ENCODE measurements at places on chromosomes 12 and 14.

DNA sequence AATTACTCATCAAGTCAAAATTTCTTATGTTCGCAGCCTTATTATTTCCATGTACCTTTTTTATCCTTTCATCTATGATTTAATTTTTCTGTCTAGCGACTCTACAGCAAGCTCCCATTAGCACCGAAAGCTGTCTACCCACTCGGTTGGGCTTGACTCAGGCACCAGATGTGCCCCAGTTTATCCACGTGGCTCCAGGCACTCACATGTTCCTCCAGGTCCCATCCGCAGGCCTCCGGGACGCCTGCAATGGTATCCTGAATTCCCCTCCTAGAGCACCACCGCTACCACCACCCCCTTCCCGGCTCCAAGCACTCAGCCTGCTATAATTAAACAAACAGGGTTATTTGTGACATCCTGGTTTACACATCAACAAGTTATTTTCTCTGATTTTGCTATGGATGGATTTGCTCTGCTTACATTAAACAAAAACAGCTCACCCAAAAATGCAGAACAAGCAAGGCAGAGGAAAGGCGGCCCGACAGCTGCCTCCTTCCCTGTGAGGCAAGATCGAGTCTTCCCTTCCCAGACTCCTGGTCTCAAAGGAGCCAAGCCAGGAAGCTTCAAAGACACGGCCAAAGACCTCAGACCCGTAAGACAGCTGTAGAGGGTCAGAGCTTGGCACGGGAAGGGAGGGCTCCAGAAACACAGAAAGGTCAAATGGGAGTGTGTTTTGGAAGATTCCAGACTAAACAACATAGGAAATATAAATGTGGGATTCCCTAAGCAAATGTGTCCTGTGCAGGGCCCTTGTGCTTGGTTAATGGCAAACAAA lies 253.8 kb downstream of the TTC8 start:
- no peak for DNase-seq

- DNase-seq: no peak
These were observed 18.5 kb upstream of the PCNX1 start for GRCh38 chr14:70888681-70889175.

GRCh38 chr12:112627851-112628250 lies 163.7 kb upstream of the RPH3A start:
- no peak for DNase-seq

DNA sequence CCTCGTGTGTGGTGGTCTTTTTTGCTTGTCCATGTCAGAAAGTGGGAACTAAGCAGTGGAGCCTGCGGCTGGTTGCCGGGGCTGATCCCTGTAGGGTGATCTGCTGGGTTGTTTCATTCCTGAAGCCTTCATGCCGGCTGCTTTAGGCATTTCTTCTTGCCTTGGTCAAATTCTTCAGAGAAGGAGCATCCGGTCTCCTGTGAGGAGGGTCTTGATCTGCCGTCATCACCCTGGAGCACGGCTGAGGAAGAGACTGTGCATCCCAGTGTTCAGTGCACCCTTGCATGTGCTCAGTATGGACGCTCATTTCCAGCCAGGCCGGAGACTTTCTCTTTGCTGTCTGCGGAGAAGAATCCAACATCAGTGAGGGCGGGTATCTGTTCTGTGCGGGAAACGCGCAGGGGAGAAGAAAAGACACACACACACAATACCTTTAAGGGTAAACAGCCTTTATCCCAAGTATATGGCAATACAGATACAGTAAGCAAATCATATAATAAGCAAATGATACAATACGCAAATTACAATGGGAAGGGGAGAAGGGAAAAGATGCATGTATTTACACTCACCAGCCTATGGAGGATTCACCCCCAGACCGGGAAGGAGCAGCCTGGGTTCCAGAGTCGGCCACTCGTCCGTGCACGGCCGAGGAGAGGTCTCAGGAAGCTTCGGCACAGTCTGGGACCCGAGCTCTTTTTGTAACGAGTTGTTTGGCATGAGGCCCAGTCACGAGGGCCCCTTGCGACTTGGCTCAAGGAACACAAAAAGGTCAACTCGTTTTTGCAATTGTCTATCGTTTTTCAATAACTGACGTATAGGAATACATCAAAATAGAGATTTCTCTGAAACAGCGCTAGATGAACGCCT lies 1366.8 kb upstream of the TMEM132C start:
- DNase-seq: no peak
